ENCODE measurements at places on chromosomes 5 and 9.

DNA sequence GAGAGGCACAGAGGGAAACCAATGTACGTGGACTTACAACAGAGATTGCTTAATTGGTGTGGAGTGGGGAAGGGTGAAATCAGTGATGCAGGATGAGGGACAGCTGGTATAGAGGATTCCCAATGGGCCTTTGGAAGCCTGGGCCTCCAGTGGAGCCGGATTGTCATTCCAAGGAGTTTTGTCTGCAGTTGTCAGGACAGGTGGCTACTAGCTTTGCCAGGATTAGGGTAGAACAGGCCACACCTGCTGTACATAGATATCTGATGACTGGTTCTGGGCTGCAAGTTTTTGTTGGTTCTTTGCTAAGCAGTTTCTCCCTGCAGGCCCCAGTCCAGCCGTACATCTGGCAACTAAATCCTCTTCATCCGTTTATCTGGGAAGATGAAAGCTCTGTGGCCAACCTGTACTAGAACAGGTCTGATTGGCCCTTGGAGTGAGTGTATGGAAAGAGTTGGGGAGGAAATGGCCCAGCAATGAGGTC, 4.2 kb downstream of the SKP2 start:
- DNase-seq, result peak; percentile 14

DNA sequence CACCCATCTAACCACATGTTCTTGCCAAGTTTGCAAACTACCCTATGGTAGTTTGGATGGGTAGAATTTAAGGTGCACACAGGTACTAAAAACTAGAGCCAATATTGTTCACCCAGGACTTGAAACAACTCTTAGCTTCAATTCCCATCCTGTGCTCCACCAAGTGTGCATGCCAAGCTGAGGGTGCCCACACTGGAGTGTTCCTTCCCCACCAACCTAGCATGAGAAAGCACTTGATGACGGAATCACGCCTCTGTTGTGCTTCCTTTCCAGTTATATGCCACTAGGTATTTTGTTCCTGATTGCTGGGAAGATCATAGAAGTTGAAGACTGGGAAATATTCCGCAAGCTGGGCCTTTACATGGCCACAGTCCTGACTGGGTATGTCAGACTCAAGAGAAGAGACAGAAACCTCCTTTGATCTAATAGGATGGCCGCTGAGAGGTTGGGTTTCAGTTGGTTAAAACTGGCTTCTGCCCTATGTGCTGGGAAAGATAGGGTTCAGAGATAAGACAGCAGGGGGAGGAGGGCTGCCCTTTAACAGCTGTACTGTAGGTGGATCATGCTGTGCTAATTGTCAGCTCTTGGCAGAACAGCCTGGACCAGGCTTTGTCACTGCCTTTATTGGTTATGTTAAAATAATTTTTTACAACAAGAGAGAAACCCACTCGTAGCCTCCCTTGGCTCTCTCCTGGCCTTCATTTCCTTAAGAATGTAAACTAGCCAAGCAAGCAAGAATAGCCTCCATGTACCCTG, 83.5 kb downstream of the SLC1A1 start:
- no peak for DNase-seq

GRCh38 chr9:31389075-31389474, 995.4 kb upstream of the ACO1 start:
- DNase-seq, result no peak

GRCh38 chr5:92887254-92887653, 693.8 kb downstream of the NR2F1-AS1 start:
- DNase-seq, result no peak

DNA sequence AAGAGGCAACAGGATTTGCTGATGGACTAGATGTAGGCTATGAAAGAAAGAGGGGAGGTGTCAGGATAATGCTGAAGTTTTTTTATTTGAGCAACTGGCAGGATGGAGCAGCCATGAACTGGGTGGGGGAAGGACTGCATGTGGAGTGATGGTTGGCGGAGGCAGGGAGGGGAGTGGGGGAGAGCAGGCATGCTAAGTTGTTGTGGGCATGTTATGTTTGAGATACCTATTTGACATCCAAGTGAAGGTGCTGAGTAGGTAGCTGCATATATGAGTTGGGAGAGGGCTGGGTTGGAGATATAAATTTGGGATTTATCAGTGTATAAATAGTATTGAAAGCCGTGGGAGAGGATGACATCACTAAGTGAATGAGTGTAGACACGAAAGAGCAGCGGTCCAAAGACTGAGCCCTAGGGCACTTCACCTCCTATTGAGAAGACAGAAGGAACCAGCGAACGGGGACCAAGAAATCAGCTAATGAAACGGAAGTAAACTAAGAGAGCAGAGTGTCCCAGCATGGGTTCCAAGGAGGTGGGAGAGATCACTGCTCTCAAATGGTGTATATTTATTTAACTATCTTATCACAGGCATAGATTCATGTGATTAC, 7.4 kb downstream of the BSPRY start:
- no peak for DNase-seq

- DNase-seq, result no peak
Observed at GRCh38 chr5:52870448-52870847, 82.7 kb downstream of the ITGA1 start.
